ENCODE measurements at places on chromosomes 1 and 21.

DNA sequence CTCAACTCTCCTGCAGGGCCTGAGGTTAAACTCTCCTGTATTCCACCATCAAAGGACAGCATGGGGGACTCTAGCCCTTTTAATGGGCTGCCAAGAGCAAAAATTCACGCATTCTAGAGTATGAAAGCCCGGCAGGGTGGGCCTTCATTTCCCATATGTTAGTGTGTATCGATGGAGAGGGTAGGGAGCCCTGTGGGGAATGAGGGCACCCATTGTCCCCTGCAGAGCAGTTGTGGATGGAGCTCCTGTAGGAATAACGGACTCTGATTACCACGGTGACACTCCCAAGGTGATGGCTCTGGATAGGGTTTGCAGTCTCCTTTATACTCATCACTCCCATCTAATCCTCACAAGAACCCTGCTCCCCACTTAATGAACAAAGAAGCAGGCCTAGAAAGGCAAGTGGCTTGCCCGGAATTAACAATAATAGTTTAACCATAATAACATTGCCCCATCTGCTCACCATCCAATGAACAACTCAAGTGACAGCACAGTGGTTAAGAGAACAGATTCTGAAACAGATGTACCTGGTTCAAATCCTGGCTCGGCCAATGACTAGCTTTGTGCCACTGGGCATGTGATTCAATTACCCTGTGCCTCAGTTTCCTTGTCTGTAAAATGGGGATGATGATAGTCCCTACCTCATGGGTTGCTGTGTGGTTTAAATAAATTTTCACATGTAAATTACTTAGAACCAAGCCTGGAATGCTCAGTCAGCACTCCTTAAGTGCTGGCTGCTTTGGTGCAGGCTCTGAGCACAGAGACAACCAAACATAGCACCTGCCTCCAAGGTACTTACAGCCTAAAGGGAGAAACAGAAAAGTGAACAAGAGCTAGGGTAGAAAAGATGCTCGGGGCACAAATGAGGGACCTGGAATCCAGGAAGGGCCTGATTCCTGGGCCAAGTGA lies 29.0 kb downstream of the HIVEP3 start:
- DNase-seq = no peak

DNA sequence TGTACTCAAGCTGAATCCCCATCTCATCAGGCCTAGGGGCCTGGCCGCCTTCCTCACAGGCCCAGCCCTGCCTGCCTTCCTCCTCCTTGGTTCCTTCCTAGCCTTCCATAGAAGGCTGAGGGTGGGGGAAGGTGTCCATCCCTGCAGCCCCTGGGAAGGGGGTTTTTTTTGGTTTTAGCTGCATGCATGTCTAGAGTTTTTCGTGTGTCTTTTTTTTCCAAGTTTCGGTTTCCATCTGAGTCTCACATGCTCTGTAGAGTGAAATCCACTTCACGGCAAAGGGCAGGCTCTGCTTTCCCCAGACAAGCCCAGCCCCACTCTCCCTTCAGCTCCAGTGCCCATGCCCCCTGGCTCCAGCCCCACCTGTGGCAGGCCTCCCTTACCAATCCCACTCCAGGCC lies 32.1 kb downstream of the GRHL3 start:
- no peak for DNase-seq

GRCh38 chr1:229848752-229849677 lies 218.0 kb upstream of the GALNT2 start:
- DNase-seq = peak; percentile 32

DNA sequence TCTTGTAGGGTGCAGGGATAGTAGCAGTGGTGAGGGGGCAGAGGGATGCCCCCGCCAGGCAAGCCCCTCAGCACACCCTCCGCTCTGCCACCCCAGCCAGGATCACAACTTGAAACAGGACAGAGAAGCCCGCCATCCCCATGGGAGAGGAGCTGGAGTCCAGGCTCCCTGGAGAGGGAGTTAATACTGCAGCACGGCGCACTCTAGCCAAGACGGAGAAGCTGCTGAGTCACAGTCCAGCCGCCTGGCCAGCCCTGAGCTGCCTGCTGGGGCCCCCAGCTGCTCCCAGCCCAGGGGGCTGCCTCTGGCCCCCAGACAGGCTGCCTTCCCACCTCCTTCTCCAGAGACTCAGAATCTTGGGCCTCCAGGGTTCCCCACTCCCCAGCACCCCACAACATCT lies 87.2 kb downstream of the SYT2 start:
- DNase-seq = no peak

DNA sequence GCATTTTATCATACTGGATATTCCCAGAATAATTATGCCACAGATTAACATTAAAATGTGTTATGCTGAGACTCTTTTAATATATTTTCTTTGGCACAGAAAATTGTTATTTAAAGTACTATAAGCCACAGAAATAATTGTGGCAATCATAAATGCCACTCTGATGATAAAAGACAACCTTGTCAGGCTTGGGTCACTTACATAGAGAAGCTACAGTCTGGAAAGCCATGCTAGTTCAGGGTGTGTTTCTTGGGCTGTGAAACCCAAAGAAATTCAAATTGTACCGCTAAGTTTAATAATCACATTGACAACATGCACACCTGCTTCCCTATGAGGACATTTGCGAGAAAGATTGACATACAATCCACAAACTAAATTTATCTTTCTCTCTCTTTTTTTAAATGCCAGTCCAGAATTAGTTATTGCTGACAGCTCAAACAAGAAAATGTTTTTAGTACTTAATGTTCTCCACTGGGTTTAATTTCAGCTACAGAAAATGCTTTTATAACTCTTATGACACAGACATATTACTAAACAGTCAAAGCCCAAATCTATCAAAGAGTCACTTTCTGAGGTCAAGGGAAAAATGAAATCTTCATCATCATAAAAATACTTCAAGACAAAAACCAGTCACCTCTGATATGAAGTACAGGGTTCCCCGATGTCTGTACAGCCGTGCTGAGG lies 38.7 kb downstream of the TTC13 start:
- DNase-seq = peak; percentile 19

DNA sequence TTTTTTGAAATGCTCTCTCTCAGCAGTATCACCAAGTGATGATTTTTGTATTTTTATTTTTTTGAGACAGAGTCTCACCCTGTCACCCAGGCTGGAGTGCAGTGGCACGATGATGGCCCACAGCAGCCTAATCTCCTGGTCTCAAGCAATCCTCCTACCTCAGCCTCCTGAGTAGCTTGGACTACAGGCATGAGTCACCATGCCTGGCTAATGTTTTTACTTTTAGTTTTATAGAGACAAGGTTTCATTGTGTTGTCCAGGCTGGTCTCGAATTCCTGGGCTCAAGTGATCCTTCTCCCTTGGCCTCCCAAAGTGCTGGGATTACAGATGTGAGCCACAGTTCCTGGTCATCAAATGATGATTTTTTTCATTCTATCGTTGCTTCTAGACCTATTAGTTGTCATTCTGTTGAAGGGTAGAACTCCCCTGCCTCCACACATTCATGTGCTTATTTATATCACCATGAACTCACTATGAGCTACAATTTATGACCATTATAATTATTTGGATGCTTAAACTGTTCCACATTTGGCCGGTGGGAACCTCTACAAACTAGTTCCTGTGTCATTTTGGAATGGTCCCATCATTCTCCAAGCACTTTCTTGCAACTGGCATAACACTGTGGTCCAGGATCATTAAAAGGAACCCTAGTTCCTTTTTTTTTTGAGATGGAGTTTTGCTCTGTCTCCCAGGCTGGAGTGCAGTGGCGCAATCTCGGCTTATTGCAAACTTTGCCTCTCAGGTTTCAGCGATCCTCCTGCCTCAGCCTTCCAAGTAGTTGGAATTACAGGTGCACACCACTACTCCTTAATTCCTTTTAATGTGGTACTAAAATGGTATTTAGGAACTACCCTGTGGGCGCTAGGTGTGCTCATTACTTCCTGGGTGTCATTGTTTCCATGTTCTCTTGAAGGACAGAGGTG lies 20.2 kb upstream of the TOR3A start:
- no peak for DNase-seq

GRCh38 chr1:221522529-221522940 lies 219.4 kb downstream of the DUSP10 start:
- DNase-seq = no peak

GRCh38 chr1:185495007-185495406 lies 178.0 kb upstream of the IVNS1ABP start:
- DNase-seq = no peak

GRCh38 chr1:197392541-197392940 lies 124.5 kb downstream of the CRB1 start:
- no peak for DNase-seq

DNA sequence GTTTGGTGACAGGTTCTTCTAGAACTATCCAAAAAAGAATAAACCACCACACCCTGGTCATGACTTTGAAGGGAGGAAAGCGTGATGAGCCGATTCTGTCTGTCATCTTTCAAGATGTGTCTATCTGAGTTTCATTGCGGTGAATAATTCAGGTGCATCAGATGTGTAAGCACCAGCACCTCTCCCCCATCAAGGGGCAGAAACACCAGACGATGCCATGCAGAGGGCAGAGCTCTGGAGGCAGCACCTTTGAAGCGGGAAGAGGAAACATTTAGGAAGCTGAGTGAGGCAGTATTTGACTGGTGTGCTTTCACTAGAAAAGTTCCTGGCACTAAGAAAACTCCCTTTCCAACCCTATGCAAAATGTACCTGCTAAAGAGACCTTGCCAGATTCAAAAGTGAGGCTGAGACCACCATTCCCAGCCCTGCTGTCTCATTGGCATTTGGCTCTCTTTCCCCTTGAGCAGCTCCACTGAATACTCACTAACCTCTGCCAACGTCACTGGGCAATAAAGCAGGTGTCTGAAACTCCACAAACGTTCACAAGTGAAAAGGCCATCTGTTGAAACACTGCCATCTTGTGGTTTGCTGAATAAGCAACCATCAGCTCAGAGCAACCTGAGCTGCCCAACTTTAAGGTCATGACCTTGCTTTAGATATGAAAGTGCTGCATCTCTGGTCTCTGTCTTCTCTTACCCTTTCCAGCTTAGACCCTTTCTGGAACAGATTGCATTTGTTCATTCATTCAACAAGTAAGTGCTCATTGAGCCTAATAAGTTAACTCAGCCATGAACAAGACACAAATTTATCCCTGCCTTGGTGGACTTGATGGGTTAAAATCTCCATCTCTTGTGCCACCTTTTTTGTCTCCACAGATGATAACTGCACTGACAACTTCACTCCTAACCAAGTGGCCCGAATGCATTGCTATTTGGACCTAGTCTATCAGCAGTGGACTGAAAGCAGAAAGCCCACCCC lies 228.6 kb downstream of the PAPPA2 start:
- peak; percentile 76 for DNase-seq

GRCh38 chr21:46099476-46099875 lies 1.6 kb downstream of the COL6A2 start:
- peak; percentile 75 for DNase-seq

DNA sequence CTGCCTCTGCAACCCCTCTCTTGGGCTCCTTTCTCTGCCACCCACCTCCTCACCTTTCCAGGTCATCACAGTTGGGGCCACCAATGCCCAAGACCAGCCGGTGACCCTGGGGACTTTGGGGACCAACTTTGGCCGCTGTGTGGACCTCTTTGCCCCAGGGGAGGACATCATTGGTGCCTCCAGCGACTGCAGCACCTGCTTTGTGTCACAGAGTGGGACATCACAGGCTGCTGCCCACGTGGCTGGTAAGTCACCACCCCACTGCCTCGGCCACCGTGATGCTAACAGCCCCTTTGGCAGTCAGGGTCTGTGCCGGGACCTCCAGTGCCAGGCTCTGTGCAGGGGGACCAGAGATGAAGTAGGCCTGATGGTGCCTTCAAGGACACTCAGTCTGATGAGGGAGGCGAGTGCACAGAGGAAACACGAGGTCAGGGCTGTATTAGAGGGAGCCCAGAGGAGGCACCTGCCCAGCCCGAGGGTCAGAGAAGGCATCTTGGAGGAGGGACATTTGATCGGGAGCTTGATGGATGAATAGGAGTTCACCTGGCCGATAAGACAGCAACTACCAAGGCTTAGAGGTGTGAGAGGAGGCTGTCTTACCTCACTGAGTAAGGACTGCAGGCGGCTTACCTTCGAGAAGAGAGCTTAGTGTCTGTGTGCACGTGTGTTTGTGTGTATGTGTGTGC lies 18.1 kb downstream of the PCSK9 start:
- DNase-seq = no peak

- DNase-seq = no peak
Observed at GRCh38 chr1:211650904-211651303, 24.5 kb downstream of the NEK2 start.

- DNase-seq = peak; percentile 49
Observed at GRCh38 chr1:6260961-6261614, at the start of gene GPR153. Gene GPR153, minus strand, starts transcription at chr1:6261098. Its CDS starts 6,193 bp downstream, at chr1:6254905.

DNA sequence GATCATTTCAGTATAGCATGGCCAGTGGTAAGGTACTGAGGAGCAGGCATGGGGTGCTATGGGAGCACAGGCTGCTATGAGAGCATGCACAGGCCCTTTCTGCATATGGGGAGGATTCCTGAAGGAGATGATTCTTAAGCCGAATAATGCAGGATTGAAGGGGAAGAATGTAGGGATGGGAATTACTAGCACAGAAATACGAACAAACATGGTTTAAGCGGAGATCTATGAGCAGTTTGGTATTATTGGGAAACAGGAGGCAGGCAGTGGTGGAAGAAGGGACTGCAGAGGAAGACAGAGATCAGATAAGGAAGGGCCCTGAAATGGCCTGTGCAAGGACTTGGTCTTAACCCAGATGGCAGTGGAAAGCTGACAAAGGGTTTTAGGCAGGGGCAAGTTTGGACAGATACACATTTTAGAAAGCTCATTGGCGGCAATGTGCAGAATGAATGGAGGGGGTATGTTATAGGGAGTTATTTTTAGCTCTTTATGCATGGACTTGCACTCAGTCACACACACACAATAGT lies 1.7 kb downstream of the OSCP1 start:
- DNase-seq = no peak

GRCh38 chr1:208270651-208271141 lies 26.5 kb upstream of the PLXNA2 start:
- DNase-seq = no peak

DNA sequence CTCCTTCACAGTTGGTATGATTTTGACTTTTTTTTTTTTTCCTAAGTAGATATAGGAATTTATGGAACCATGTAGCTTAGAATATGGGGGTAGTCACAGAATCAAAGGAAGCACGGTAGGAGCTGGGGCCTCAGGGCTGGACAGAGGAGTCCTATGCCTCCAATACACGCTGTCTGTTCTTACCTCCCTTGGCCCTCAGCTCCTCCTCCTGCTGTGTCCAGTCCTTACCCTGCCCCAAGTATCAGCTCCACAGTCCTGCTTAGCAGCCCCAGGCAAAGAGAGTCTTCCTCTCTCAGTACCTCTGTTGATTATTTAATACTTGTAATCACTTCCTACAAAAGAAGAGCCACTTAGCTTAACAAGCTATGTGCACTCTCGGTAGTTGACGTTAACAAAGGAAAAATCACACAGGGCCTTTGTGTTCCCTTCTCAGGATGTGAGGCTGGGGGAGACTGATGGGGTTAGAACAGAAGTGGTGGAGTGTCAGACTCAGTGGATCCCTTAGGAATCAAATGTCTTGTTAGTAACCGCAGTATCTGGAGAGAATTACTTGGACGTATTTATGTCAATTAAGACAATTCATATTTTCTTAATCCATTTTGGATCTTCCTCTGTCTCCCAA lies 292.3 kb downstream of the HHAT start:
- no peak for DNase-seq

GRCh38 chr1:22494144-22494543 lies 42.5 kb downstream of the ZBTB40 start:
- DNase-seq = no peak

- no peak for DNase-seq
Observed at GRCh38 chr1:84888753-84889152, 4.3 kb downstream of the LPAR3 start.

- no peak for DNase-seq
Observed at GRCh38 chr1:211068976-211069375, 65.0 kb downstream of the KCNH1 start.
